IPS DF 6.9 (cell line): ENCODE measurements at places on chromosomes 12 and 14.

- DNase-seq = no peak
Measured at GRCh38 chr12:69129564-69129963, 109.8 kb upstream of the CPSF6 start.

DNA sequence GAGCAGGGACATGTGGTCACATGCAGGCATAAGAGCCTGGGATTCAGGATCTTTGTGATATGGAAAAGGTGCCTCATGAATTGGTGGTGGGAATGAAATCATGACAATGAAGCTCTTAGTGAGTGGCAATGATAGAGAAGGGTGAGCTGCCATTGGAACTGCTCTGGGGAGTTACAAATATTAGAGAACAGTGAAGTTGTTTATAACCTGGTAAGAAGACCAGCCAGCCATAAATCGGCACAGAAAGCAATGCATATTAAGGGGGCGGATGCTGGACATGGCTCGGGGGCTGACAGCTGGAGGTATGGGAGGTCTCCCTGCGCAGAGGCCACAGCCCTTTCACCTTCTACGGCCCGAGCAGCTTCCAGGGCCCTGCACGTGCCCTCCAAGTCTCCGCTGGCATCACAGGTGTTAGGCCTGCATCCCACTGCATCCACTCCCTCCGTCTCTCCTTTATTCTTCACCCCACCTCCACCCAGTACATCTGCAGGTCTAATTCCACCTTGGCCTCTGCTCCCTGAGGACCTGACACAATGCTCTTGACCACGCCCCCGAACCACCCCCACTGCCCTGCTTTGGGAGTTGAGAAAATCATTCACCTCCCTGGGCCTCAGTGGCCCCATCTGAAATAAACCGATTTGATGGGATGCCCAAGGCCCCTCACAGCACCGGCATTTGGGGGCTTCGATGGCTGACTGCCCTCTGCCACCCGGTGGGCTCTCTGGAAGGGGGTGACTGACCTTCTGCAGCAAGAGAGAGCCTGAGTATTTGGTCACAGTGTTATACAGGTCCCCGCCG, 4.1 kb downstream of the CACNA2D4 start:
- DNase-seq = no peak

DNA sequence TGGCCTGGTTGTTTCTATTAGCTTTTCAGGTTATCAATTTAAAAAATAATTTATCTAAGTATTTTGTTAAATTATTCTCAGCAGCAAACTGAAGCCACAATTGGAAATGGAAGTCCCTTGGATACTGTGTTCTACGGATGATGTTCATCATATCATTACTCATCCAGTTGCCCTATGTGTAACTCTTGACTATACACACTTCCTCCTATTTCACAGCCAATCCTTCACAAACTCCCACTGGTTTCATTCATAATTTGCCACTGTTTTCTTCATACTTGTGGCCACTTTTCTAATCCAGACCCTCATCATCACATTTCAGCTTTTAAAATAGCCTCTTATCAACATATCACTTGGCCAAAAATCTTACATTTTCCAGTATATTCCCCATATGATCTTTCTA, 84.0 kb downstream of the CATSPERB start:
- no peak for DNase-seq

- no peak for DNase-seq
Measured at GRCh38 chr12:23721268-23721667, 228.2 kb downstream of the SOX5 start.

GRCh38 chr14:106346084-106346483, 819.7 kb downstream of the TMEM121 start:
- no peak for DNase-seq

DNA sequence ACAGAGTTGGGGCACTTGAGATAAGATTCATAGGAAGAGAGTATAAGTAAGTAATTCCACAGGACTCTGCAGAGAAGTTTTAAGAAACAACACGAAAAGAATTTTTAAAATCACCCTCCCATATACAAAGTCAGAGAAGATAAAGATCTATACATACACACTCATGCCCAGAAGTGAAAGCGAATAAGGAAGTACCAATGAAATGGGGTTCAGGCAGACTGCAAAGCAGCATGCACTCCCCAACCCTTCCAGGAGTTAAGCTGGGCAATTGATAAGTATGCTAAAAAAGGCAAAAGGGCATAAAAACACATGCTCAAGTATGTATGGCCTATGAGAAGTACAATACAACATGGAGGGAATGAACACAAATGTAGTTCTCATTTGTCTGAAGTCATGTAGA, 246.2 kb upstream of the GRIP1 start:
- DNase-seq = no peak

GRCh38 chr12:14387219-14387871, 21.9 kb downstream of the ATF7IP start:
- no peak for DNase-seq

GRCh38 chr12:77685112-77685511, 145.6 kb upstream of the NAV3 start:
- peak; percentile 61 for DNase-seq

- no peak for DNase-seq
Measured at GRCh38 chr12:26119391-26119989, 5.3 kb downstream of the BHLHE41 start.

DNA sequence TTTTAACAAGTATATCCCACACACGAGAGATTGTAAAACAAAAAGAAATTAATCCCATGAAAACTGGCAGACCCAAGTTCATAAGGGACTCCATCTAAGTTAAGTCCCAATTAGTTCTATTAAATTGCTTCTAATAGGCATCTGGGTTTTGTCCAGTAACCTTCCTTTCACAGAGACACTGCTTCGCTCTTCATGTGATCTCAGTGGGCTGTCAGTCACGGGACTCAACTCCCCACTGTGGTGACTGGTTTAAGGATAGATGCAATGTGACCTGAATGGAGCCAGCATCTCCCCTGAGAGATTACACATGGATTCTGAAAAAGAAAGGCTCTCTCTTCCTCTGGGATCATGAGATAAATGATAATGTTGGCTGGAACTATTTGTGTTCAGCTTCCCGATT, 96.4 kb downstream of the GAS2L3 start:
- DNase-seq = no peak

DNA sequence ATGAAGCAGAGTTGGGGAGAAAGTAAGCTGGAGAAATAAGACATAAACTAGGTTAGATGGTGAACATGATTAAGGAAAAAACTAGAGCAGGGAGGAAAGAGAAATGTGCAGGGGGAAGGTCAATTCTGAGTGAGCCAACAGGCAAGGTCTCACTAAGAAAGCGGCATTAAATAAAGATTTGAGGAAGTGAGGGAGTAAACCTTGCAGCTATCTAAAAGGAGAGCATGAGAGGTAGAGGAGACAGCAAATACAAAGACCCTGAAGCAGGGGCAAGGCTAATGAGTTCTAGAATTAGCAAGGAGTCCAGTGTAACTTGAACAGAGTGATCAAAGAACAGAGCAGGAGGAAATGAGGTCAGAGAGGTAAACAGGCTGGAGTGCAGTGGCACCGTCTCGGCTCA, 4.4 kb upstream of the SOCS2 start:
- DNase-seq = no peak

DNA sequence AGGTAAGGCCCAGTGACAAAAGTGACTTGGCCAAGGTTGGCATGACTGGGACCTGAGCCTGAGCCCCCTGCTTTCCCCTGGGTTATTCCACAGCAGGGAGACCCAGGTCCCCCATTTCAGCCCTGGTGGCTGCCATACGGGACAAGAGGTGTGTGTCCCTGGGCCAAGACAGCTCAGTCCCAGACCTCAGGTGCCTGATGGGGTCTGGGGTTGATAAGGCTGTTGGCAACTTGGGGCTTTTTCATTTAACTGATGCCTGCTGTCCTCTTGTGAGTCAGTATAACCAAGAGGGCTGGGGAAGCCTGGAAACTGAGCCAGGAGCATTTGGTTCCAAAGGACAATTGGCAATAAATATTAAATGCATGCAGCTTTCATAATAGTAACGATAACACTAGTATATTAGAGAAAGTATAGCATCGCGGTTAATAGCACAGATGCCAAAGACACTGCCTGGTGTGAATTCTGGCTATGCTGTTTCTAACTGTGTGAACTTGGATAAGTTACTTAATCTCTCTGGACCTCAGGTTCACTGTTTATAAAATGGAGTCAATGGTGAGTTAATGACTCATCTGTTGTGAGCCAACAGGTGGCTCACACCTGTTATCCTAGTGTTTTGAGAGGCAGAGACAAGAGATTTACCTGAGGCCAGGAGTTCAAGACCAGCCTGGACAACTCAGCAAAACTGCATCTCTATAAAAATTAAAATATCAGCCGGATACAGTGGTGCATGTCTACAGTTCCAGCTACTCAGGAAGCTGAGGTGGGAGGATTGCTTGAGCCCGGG, 898 bp downstream of the SDSL start:
- DNase-seq = no peak

GRCh38 chr14:33114331-33114730, 175.7 kb downstream of the NPAS3 start:
- DNase-seq = no peak

GRCh38 chr12:79689061-79689476, 1.7 kb downstream of the PAWR start:
- no peak for DNase-seq

- DNase-seq = no peak
Measured at GRCh38 chr12:7207866-7208625, 18.6 kb downstream of the PEX5 start.

- no peak for DNase-seq
Measured at GRCh38 chr12:109134186-109134917, 18.0 kb downstream of the ACACB start.

DNA sequence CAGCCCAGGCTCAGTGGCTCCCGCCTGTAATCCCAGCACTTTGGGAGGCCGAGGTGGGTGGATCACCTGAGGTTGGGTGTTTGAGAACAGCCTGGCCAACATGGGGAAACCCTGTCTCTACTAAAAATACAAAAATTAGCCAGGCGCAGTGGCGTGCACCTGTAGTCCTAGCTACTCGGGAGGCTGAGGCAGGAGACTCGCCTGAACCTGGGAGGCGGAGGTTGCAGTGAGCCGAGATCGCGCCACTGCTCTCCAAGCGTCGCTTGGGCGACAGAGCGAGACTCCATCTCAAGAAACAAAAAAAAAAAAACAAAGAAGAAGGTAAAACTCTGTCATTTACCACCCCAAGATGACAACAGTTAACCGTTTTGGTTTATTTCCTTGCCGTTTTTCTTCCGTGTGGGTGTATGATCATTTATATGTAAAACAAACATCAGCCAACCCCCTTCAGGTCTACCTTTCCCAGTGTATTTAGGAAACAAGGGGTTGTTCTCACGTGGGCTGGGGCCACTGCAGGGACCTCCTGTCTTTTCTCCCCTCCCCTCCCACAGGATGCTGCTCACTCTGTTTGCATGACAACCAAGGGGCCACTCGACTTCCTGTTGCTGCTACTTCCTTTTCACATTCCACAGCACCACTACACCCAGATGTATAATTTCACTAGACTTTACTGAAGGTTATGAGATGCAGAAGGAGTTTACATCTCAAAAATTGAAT, 13.6 kb downstream of the TTC9 start:
- DNase-seq = peak; percentile 60

GRCh38 chr12:3087758-3088650, 10.8 kb downstream of the TSPAN9 start:
- DNase-seq = no peak

- DNase-seq = no peak
Measured at GRCh38 chr14:77124345-77125280, 17.0 kb downstream of the ZDHHC22 start.

DNA sequence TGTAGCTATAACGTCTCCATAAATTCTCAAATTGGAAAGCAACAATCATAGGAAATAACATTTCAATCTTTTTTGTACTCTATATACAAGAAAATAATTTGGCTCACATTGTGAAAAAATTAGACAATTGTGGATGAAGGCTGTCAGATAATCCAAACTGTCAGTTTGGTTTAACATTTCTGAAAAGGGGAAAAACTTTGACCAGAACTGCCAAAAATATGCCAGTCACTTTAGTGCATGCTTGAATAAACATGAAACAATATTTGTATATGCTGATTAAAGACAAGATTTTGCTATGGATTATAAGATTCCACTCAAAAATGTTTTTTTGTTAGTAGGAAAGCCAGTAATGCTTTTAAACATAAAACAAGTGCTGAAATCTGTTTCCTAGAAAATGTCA, 38.9 kb downstream of the CCDC59 start:
- no peak for DNase-seq

- no peak for DNase-seq
Measured at GRCh38 chr12:4197922-4198763, 75.4 kb upstream of the CCND2 start.

DNA sequence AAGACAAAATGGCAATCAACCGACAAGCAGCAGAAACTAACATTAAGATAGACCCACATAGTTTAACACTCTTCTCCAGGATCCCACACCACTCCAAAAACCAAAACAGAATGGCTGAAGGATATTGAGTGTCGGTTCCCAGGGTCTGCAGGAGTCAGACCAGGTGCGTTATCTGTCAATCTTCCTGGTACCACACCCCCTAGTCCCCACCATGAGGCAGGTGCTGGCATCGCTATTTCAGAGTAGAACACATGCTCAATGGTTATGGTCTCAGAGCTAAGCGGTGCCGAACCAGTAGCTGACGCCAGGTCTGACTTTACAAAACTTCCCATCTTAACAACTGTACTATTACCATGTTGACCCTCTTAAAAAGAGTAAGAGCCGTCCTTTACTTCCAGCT, 10.2 kb downstream of the STX2 start:
- no peak for DNase-seq

GRCh38 chr12:3193755-3194154, 116.6 kb downstream of the TSPAN9 start:
- no peak for DNase-seq

DNA sequence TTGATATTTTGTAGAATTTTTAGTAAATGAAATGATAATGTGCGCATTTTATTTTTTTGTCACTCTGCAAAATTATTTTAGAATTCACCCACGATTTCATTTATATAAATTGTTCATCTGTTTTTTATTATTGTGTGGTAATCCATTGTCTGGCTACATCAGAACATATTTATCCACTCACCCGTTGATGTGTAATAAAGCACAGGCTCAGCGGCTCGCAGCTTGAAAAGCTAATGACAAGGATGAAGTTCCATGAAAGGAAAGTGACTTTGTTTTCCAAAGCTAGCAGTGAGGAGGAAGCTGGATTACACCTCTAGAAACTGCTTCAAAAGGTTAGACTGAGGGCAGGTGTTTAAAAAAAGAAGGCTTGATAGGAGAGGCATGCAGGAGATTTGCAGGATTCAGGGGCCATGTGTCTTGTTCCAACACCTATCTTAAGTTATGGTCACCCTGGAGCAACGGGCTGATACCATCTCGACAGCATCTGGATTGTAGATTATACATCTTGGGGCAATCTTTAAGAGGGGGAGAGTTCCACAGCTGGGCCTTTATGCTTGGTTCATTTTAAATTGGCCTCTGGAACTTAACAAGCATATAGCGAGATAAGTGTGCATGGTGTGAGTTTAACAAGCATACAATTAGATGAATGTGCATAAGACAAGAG, 194.1 kb downstream of the TMTC3 start:
- no peak for DNase-seq
